Activated CD4-positive, alpha-beta T cell treated with anti-CD3 and anti-CD28 coated beads for 4 hours (primary cell): ENCODE measurements at places on chromosomes 5 and 9.

DNA sequence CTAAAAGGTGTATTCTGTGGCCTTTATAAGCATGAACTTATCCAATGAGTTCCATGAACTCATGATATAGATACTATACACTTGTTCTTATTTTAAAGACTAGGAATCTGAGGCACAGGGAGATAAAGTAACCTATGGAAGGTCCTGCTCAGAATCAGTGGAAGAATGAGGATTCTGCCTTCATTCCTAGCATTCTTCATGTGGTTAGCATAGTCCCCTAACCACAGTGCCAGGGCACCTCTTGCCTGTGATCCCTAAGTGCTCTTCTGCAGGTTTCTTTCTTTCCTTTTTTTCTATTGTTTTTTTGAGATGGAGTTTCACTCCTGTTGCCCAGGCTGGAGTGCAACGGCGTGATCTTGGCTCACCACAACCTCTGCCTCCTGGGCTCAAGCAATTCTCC lies 174.1 kb downstream of the C9orf152 start:
- no peak for DNase-seq

DNA sequence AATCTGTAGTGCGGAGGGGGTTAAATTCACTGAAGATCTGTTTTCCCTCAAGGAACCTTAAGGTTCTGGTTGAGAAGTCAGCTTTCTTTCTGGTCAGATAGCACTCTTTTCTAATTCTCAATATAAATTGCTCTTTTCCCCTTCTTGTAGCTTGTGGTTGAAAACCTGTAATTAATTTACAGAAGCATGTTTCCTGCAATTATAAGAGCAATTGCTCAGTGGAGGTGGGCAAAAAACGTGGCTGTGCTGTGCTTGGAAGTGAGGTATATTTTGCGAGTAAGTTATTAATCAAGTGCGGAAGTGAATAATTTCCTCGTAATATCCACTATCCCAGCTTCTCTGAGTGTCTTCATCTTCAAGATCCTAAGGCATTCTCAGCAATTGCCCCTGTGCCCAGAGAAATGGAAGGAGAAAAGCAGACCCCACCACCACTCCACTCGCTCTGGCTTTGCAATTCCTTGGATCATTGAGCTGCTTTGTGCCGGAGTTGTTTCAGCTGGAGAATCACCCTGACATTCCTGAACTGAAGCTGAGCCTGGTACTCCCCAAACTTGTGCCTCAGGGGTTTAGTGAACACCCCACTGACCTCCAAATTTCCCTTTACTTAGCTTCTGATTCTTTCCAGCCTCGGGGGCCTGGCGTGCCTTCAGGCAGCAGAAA lies 140.6 kb downstream of the LRRC70 start:
- no peak for DNase-seq

DNA sequence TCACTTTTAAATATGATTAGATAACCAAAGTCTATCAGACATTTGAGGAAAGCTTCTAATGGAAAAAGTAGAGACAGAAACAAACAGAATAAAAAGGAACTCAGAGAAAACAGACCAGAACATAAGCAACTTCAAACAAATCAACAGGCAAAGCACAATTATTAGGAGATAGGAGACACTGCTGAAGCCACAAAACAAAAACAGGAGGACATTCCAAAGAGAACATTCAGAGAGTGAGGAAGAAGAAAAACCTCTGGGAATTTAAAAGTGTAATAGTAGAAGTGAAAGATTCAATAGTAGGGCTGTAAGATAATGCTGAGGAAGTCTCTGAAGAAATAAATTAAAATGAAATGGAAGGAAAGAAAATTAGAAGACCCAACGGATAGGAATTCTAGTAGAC lies 83.2 kb upstream of the TBCA start:
- DNase-seq = no peak

DNA sequence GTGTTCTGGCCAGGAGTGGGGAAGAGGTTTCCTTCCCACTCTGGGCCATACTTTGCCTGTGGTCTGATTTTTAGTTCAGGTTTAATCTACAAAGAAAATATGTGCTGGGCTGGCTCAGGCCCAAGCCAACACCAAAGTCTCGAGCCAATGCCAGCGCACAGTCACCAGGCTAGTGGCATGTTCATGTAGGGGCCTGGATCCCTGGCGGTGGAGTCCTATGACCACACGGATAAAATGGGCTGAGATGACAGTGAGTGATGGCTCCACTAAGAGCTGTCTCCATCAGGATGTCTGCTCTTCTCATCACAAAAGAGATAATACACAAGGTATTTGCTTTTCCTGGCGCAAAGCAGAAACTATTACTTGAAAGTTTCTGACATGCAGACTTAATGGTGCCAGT lies 92.9 kb upstream of the PTPN3 start:
- DNase-seq = no peak

GRCh38 chr9:122857815-122858214 lies 29.4 kb upstream of the PDCL start:
- DNase-seq = no peak

DNA sequence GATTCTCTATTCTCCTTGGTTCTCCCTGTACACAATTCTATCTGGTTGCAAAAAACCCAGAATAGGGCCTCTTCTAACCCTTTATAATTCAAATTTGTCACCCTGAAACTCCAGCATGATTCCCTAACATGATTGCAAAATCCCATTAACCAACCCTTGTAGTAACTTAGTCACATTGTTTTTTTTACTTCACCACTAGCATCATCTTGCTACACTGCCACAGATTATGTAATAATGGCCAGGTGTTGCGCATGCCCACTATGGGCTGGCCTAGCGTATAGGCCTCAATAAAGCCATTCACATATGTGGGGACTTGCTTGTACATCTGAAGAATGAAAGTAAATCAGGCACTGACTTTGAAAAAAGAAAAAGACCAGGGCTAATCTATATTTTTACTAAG lies 25.7 kb downstream of the FAM170A start:
- no peak for DNase-seq

DNA sequence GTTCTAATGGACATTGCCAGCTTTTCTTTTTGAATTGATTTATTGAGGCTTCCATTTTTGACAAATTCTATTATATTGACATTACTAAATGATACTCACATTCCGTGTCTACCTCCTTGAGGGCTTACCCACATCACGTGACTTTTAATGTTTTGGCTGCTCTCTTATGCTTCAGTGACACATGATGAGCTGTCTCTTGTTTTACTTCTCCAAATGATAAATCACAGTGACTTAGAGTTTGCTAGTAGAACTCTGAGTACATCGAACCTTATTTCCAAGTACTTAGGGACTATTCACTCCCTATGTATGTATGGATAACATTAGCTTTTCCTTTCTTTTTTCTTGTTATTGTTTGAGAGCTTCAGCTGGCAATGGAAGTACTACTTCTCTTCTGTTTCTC lies 169.8 kb upstream of the KCNN2 start:
- no peak for DNase-seq

- DNase-seq = no peak
Measured at GRCh38 chr9:12510551-12510950, 182.6 kb upstream of the TYRP1 start.

- DNase-seq = peak; percentile 83
Measured at GRCh38 chr5:170278611-170279458, 18.7 kb downstream of the LCP2 start.

DNA sequence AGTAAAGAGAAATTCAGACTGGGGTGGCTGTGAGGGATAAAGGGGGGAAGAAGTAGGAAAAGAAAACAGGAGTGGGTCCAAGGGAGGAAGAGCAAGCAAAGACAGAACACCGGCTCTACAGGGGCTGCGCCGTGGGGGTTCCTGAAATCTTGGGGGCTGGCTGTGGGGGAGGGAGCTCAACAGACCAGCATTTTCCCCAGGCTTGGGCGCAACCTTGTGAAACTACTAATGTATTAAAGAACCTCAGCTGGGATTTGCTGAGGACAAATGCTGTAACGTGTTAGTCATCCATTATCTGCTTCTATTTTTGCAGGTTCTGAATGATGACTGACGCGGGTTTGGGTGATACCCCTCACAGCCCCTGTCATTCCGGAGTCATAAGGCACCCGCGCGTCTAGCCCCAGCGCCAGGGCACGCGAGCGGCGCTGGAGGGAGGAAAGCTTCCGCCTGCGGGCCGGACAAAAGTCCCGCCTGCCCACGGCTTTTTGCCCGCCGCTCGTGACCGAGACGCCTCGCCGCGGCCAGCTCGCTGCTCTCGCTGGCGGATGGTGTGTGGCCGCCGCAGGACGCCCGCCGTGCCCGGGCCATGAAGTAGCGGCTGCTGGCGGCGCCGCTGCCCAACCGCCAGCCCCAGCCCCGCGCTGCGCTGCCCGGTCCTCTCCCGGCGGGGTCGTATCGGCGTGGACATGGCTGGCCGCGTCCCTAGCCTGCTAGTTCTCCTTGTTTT lies 110.6 kb downstream of the PAM start:
- DNase-seq = peak; percentile 6

DNA sequence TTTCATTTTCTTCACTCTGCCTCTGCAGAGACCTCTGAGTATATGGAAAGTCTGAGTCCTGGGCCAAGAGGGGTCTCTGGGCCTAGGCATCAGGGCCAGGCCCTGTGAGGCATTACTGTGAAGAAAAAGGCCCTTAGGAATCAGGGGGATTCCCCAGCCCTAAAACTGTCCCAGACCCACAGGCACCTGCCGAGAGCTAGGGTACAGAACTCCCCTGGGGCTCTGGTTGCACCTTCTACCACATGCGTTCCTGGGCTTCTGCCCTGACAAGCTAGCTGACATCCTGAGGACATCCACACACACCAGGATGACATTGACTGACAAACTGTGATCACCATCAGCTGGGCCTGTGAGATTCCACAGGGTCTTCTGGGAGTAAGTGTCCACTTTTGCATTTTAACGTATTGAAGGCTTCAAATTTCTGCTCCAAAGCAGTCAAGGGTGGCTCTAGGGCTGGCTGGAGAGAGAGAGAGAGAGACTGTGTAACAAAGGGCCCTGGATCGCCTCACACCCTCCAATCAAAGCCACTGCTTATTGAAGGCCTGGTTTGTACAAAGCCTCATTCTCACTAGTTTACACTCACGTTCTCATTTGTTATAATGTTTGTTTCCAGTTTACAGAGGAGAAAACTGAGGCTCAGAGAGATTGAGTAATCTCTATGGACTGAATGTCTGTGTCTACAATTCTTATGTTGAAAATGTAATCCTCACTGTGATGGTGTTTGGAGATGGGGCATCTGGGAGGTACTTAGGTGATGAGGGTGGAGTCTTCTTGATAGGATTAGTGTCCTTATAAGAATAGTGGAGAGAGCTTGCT lies 45.1 kb downstream of the TGFBI start:
- no peak for DNase-seq

GRCh38 chr9:128636024-128636390 lies 20.6 kb downstream of the DYNC2I2 start:
- no peak for DNase-seq

DNA sequence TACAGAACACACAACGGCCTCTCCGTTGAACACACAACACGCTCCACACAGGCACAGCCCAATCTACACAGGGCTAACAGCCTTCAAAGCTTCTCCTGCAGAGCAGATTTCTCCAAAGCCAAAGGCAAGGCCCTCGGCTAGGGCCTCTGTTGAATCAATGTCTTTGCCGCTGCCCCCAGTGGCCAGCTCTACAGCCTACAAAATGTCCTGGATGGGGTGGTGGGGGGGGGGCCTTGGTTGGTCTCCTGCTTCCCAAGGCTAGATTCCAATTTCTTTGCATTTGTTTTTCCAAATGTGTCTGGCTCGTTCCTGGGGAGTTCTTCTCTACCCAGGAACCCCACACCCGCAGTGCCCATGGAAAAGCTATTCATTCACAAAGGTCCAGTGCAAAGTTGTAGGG lies 167.2 kb downstream of the PAX5 start:
- no peak for DNase-seq

DNA sequence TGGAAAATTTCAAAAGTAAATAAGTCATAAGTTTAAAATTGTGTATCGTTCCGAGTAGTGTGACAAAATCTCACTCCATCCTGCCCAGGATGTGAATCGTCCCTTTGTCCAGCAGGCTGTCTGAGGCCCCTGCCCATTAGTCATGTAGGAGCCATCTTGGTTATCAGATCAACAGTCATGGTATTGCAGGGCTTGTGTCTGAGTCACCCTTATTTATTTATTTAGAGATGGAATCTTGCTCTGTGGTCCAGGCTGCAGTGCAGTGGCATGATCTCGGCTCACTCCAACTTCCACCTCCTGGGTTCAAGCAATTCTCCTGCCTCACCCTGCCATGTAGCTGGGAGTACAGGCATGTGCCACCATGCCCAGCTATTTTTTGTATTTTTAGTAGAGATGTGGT lies 30.2 kb downstream of the ITGA2 start:
- DNase-seq = no peak

- DNase-seq = no peak
Measured at GRCh38 chr9:76438841-76439588, 20.0 kb upstream of the GCNT1 start.

- no peak for DNase-seq
Measured at GRCh38 chr5:149780043-149780737, 50.1 kb downstream of the PPARGC1B start.

DNA sequence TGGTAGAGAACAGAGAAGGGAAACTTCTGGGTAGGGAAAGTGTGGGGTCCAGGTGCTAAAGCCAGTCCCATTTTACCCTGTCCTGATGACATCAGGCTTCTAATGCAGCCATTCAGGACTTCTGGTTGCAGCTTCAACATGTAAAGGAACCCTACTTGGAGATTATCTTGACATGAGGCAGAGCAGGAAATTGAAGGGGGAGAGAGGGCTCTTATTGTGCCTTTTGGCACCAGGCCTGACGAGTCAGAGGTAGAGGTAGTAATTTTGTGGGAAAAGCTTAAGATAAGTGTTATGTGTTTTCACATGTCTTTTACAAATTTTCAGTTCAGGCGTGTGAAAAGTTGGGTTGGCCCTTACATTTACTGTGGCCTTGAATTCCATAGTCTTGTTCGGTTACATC lies 102.4 kb upstream of the APC start:
- DNase-seq = no peak

DNA sequence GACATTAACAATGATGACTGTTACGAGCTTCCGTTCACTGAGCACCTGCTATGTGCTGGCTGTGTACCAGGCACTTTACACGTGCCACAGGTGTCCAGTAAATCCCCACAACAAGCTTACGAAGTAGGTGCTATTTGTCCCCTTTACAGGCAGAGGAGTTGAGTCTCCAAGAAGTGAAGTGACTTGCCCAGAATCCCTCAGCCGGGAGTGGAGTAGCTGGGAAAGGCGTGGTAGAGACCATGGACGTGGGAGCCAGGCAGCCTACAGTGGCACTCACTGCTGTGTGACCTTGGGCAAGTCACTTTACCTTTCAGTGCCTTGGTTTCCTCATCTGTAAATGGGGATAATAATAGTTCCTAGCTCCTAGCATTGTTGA lies 669 bp upstream of the AMBP start:
- no peak for DNase-seq

DNA sequence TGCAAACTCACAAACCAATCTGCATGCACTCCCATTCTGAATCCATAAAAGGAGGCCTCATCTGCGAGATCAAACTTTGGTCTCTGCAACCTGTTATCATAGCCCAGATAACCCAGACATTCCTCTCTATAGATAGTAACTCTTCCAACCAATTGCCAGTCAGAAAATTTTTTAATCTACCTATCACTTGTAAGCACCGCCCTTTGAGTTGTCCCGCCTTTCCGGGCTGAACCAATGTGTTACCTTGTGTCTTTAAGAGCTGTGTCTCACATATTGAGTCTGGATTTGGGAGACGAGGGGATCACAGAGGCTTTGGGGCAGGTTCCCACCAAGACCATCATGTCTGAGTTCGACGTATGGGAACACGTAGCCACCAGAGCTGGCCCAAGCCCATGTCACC lies 91.1 kb upstream of the PPP1R26 start:
- no peak for DNase-seq

- no peak for DNase-seq
Measured at GRCh38 chr5:179577286-179577960, 27.1 kb downstream of the RUFY1 start.
